ENCODE measurements at places on chromosomes 2 and 18.

DNA sequence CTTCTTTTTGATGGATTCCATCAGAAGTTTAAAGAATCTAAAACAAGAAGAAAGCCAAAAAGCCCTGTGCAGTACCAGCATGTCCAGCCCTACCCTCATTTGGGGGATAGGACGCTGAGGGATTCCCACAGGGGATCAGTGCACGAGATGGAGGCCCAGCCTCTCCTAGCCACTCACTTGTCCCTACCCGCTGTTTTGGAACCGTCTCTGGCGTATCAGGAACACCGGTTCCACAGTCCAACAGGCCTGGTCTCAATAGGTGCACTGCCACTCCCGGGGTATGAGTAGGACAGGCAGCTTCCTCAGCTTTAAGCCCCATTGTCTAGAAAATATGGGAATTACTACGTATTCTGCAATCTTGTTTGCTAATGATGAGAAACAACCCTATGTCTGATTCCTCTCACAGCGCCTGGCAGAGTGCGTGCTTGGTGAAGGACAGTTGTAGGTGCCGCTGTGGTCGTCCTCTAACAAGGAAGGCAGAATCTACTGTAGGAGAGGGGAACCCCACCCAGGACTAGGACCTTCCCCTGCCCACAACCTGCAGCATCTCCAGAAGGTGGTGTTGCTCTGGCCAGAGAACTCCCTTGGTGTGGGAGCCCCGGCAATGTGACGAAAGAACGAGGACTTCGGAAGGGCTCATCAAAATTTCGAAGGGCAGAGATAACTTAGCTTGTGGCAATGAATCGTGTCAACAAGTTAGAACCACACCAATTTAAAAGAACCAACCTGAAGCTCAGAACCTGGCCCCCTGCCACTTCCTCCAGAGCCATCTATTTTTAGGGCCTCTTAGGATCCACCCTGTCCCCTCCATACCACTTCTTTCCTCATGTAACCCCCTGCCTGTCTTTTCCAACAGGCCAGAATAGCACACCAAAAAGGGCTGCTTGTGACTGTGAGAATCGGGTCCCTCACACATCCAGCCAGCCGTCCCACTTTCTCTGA is 71.7 kb downstream of the POLR1A start:
- DNase-seq, result no peak

GRCh38 chr2:45570671-45571334 is 40.3 kb downstream of the SRBD1 start:
- DNase-seq, result no peak

DNA sequence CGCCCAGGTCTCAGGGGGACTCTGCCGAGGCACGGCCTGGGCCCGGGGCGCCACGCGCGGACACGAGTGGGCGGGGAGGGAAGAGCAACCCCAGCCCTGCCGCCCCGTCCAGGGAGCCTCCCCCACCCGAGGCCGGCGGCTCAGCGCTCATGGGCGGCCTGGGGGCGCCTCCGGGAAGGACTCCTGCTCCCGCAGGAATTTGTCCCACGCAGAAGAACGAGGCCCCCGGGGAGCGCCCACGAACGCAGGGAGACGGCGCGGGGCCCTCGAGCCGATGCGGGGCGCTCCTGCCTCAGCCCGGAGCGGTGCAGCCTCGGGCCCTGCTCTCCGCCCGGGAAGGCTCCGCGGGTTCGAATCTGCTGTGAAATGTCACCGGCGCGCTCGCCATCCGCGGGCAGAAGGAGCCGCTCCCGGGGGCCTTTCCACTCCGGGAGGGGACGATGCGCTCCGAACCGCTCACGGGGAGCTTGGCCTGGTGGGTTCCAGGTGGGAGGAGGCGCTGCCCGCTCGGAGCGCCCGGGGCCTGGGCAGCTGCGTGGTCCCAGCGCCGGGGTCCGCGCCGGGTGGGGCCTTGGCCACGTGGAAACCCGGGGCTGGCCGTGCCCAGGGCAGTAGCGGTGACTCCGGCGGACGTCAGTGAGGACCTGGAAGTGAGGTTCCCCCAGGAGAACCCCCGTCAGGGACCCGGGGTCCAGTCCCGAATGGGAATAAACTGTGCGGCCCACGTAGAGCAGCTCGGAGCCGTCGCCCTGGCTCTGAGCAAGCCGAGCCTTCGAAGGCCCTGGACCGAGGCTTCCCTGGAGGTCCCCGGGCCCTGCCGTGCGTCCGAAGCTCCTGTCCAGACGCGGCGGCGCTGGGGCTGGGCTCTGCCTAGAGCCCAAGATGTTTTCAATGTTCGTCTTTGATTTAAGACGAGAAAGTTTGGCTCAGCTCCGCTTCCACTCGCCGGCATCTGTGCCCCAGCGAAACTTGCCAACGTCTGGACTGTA is 41.4 kb upstream of the CTDP1 start:
- DNase-seq, result no peak

GRCh38 chr18:45083226-45083855 is 402.7 kb downstream of the SETBP1 start:
- DNase-seq, result no peak

DNA sequence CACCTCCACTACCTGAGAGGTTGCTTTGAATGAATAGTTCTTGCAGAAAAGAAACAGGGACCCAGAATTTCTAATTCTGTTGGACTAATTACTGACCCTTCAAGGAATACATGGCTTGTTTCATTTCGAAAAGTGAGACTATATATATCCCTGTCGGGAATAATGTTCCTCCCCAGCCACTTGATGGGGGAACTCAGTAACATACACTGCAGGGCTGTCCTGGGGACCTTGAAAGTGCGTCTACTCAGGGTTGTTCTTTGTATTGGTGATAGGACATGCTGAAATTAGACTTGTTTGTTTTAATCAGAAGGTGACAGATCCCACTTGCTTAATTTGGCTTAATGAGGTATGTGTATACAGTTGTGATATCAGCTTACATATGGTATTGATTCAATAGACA is 25.5 kb downstream of the MGAT5 start:
- DNase-seq, result no peak

- DNase-seq, result no peak
Observed at GRCh38 chr2:211062297-211062612, 505.9 kb downstream of the CPS1 start.

GRCh38 chr2:237563816-237564215 is 2.6 kb upstream of the PRLH start:
- no peak for DNase-seq

DNA sequence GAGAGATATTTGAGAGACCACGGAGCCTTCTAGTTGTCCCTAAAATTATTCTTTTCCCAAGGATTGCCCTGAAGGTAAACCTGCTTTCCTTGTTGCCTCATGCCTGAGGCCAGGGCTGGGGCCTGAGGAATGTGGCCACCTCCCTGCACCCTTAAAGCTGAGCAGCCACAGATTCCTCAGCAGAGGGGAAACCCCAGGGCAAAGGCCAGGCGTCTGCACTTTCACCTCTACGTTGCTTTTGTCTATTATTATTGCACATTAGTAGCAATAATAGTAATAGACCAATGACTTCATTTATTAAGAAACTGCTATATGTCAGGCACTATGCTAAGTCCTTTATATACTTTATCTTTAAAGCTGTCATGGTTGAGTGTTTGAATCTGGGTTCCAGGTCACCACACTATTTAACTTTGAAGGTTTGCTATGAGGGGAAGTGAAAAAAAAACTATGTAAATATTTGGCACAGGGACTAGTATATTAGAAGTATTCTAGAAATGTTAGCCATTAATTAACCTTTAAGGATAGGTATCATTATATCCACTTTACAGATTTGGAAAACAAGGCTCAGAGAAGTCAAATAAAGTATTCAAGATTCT is 104.2 kb downstream of the LRRC30 start:
- DNase-seq, result no peak

DNA sequence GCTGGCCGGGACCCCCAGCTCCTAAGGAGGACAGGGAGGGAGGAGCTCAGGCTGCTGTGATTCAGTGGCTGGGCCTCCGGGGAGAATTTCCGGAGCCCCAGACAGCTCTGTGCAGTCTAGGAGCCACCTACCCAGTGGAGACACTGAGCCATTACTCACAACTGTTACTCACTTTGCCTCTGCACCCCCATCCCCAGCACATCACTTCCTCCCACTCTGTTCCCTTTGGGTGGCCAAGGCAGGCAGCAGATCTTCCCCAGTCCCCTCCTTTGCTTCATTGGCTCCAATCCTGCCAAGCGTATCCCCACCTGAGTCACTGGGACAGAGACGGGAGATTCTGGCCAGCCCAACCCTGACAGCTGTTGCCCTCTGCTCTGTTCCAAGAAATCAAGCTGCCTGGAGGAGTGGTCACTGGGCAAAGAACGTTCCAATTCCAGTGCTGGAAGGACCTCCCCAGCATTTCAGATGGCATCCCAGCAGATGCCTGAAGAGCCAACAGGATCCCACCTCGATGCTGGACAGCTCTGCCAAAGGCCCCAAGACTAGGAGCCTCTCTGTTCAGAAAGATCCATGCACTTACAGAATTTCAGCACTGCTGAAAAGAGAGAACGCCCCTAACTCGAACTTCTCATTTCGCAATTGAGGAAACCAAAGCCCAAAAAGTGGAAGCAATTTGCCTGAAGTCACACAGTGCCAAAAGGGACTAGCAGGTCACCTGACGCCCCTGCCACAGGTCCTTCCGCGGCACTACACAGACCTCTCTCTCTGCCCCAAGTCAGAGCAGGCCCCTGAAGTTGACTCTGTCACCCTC is 68.3 kb downstream of the TNS1 start:
- DNase-seq, result peak; percentile 71

DNA sequence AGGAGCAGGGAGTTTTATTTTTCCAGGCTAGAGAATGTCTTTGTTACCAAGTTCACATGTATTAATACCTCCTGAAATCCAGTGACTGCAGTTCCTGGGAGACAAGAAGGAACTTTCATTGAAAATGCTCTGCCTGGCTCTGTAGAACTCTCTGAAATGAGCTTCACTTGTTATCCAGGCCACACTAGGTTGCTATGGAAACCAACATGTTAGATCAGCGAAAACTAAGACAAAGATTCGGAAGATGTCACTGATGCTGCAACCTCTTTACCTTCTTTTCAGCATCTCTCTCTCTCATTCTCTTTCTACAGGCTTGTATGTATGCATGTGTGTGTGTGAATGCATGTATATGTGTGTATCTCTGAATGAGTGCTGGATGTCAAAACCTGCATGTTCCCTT is 218.5 kb downstream of the TRIB2 start:
- DNase-seq, result no peak

DNA sequence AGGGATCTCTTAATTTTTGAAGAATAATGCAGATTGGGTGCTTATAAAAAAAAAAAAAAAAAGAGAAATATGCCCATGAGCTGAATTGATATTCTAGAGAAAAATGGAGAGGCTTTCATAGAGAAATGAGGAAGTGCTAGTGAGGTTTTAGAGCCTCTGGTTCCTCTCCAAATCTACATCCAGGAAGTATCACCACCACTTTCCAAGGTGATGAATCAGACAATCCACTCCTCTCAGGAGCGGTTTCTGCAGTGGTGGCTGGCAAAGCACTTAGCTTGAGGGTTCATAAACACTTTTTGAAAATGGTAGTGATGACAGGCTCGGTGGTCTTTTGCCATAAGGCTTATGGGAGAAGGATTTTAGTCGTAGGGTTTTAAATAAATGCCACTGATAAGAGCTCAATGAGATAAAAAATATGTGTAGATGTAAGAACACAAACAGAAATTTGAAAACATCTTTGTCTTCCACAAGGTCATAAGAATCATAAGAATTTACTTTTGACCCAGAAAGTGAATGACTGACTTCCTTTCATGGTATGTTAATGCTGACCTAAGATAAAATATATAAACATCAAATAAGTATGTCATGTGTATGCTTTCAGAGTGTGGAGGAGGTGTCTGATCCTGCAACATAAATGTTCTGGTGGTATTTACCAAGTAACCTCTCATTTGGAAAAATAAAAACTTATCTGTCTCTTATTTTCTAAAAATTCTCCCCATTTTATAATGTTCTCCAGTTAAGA is 42.1 kb upstream of the DSG1 start:
- DNase-seq, result peak; percentile 91

GRCh38 chr2:136179602-136179975 is 61.6 kb upstream of the CXCR4 start:
- DNase-seq, result no peak

GRCh38 chr2:105712981-105713596 is 31.6 kb upstream of the NCK2 start:
- DNase-seq, result no peak

GRCh38 chr2:157158111-157158510 is 99.4 kb upstream of the GALNT5 start:
- no peak for DNase-seq

DNA sequence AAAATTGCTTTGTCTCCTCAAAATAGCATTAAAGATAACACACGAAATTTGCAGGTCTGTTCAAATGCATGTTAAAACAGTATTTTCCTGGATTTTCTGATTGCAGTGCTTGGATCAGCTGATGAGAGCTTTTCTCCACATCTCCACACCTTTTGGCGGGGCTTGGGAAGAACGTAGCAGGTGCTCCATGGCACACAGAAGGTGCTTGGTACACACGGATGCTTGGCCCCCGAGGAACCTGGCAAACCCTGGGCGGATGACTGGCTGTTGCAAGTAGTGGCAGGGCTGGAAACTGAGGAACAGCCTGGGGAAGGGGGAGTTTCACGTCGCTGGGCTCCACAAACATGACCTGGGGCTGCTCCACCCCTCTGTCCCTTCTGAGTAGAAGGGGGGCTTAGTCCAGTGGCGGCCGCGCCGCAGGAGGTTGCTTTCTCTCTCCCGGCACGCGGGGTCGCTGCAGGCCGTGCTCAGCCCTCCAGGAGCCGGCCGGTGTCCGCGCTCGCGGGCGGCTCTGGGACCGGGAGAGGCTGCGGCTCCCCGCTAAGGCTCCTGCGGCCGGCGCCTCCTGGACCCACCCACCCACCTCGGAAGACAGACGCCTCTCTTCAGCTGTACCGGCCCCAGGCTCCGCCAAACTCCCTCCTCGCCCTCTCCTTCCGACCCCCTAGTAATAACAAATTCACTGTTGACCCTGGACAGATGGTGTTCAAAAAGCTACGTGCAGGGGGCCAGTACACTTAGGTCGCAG is 69.3 kb downstream of the MARCO start:
- DNase-seq, result peak; percentile 44

DNA sequence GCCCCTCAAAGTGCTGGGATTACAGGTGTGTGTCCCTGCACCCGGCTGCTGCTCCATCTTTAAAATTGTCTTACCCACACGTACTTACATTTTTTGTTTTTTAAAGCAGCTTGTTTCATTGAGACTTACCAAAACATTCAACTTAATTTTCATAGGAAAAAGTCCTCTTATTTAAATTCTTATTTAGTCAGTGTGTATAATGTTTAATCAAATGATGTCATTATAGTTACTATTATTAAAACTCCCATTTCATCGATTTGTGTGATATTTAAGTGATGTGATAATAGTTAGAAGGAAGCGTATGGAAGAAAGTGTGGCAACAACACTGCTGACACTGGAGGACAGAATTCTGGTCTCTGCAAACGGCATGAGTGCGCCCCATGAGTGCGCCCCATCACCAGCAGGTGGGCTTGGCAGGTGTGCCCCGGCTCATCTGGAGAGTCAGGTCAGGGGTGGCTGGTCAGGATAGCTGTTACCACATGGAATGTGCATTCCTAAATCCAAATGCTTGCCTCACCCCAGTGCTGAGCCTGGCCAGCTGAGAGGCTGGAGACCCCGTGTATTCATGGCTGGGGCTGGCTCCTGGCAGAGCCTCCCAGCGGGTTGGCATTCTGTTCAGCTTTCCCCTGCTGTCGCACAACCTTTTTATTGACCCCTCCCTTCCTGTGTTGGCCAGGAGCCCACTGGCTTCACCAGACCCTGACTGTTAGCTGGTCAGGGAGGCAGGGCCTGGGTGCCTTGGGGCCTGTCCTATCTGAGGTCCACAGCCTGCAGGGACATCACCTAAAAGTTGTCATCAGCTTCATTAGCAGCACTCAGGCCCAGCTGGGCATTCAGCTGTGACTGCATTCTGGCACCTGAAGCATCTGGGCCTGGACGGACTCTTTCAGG is 79.7 kb downstream of the AGAP1 start:
- DNase-seq, result no peak
